ENCODE measurements at places on chromosomes 4 and X. TPM values are rescaled to one million over a fixed set of nuclear protein-coding genes. Genes with fewer than 3 reads are reported as not detected.
A peak's percentile ranks its signal among the peaks of the same experiment; 100 is the strongest.

DNA sequence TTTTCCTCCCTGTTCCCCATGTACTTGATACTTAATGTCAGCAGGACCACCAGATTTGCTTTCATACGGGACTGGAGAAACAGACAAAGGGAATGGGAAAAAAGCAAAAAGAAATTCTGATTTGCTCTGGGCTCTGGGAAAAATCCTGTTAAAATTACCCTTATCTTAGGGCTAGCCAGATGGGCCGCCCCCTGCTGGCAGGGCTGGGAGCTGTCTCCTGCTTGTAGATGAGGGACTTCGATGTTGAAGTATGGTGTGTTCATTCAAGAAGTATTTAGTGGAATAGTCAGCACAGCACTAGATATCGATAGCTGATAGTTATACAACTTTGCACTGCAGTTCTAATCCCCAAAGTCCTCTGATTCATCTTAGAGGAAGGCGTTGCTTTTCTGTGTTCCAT lies 45.8 kb downstream of the BCORL1 start:
- no peaks in the 10 kb centered on the region for H3K36me3 ChIP-seq
- no peaks in the 10 kb centered on the region for H3K27me3 ChIP-seq
- H3K4me3 ChIP-seq: no peak overlapping the region
- peak; percentile 21 for DNase-seq
- no peaks in the 10 kb centered on the region for H3K4me1 ChIP-seq

- no peak for DNase-seq
- no peaks in the 10 kb centered on the region for H3K4me1 ChIP-seq
- no peak overlapping the region for H3K27ac ChIP-seq
These were observed 132.0 kb downstream of the ANK2 start for GRCh38 chr4:113181289-113182007.

- H3K27ac ChIP-seq: no peak overlapping the region
- no peak for DNase-seq
- H3K4me3 ChIP-seq: no peak overlapping the region
- H3K36me3 ChIP-seq: no peaks in the 10 kb centered on the region
- H3K4me1 ChIP-seq: no peaks in the 10 kb centered on the region
These were observed 188.4 kb downstream of the PALLD start for GRCh38 chr4:168685136-168685809.

GRCh38 chr4:85953651-85954018 lies 406.2 kb downstream of the MAPK10 start:
- H3K36me3 ChIP-seq: no peaks in the 10 kb centered on the region
- H3K27me3 ChIP-seq: no peaks in the 10 kb centered on the region
- H3K27ac ChIP-seq: no peak overlapping the region
- DNase-seq: no peak
- no peak overlapping the region for H3K4me3 ChIP-seq

DNA sequence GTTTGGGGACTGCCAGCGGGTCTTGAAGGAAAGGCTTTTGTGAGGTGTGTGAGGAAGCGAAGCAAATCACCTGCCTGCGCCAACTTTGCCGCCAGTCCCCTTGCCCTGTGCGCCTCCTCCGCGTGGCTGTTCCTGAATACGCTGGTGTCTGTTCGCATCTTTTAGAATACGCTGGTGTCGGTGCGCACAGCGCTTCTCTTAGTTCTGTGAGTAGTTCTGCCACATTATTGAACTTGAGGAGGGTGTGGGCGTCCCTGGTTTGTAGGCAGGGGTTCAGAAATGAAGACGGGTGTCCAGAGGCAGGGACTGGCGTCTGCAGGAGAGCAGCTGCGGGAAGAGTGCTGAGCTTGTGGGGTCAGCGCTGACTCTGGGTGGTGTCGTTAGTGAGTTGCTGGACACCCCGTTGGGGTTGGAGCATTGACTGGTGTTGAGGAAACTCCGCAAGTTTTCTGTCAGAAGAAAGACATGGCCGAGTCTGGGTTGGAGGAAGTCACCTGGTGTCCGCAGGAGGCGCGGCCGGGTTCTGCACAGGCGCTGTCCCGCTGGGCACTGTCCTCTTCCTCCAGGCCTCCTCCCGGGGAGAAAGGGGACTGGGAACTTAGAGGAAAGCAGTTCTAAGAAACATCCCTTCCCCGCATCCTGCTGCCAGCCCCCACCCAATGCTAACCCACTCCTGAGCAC lies 930 bp downstream of the ZNF718 start:
- DNase-seq: no peak
- peaks cover 14% of the 10 kb centered on the region for H3K36me3 ChIP-seq
- H3K4me1 ChIP-seq: no peaks in the 10 kb centered on the region
- peak overlapping the region; percentile 91 for H3K27ac ChIP-seq
- H3K4me3 ChIP-seq: peak overlapping the region; percentile 86
- no peaks in the 10 kb centered on the region for H3K27me3 ChIP-seq

DNA sequence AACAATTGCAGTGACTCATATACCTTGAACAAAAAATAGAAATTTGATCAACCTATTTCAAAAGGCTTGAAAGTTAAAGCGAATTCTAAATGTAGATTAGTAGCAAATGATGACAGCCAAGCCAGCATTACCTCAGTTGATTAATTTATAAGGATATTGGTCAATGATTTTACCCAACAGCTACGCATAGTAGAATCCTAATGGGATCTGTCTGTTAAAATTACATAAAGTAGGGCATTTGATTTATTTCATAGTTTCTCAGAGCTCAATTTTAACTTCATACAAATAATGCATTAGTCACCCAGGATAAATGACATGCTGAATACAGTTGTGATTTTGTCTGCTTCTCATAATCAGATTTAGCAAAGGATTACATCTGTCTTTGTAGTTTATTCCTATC lies 12.0 kb downstream of the AFF2 start:
- DNase-seq: no peak
- H3K27ac ChIP-seq: no peak overlapping the region
- no peaks in the 10 kb centered on the region for H3K36me3 ChIP-seq

- H3K4me3 ChIP-seq: no peak overlapping the region
- no peaks in the 10 kb centered on the region for H3K36me3 ChIP-seq
- H3K4me1 ChIP-seq: peaks cover 5% of the 10 kb centered on the region
- peaks cover 2% of the 10 kb centered on the region for H3K27me3 ChIP-seq
- no peak for DNase-seq
- no peak overlapping the region for H3K27ac ChIP-seq
These were observed 47.6 kb downstream of the RTL5 start for GRCh38 chrX:72084114-72084513.

- no peak overlapping the region for H3K27ac ChIP-seq
- H3K4me3 ChIP-seq: no peak overlapping the region
- H3K4me1 ChIP-seq: peaks cover under 1% of the 10 kb centered on the region
- no peak for DNase-seq
These were observed 153.8 kb downstream of the NR3C2 start for GRCh38 chr4:148288448-148288847.

DNA sequence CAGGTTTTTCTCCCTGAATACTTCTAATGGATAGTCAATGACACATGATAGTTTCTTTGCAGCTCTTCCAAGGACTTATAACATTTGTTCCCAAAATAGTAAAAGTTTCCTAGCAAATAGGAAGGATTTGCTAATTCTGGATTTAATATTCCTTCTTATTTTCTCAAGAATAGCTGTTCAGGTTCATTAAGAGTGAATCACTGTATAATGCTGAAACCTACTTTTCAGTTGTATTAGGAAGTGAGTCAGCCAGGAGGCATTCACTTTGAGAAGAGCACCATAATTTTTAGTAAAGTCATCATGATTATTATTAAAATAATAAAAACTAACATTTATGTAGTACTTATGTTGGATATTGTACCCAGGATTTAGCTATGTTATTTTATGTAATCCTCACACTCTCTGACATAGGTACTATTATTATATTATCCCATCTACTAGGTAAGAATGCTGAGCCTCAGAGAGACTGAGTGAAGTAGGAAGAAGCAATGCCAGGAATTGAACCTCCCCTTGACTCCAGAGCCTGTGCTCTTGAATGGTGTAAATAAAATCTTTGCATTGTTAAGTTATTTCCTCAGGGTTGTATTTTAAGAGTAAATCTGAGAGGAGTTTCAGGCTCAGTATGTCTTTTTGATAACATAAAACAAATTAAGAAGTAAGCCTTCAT lies 114.8 kb downstream of the REELD1 start:
- H3K4me1 ChIP-seq: no peaks in the 10 kb centered on the region
- H3K27me3 ChIP-seq: no peaks in the 10 kb centered on the region
- no peaks in the 10 kb centered on the region for H3K36me3 ChIP-seq
- H3K4me3 ChIP-seq: no peak overlapping the region
- no peak for DNase-seq

GRCh38 chr4:123632693-123633030 lies 236.1 kb downstream of the SPRY1 start:
- H3K27me3 ChIP-seq: no peaks in the 10 kb centered on the region
- H3K27ac ChIP-seq: no peak overlapping the region
- H3K36me3 ChIP-seq: no peaks in the 10 kb centered on the region
- no peak overlapping the region for H3K4me3 ChIP-seq

- no peaks in the 10 kb centered on the region for H3K27me3 ChIP-seq
- H3K27ac ChIP-seq: no peak overlapping the region
- no peak overlapping the region for H3K4me3 ChIP-seq
- H3K4me1 ChIP-seq: no peaks in the 10 kb centered on the region
- DNase-seq: no peak
These were observed 265.5 kb upstream of the FTHL17 start for GRCh38 chrX:31337332-31337731.

DNA sequence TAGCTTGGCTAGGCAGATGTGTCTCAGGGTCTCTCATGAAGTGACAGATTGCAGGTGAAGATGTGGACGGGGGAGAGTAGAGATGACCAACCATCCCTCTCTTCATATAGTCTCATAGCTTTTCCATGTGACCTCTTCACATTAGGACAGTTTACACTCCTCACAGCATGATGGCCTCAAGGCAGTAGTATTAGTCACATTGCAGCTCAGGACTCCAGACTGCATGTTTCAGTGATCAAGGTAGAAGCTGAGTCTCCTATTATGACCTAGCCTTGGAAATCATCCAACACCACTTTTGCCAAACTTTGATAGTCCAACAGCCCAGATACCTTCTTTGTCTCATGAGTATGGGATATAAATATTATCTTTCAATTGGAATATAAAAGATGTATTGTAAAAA lies 147.7 kb downstream of the GASK1B start:
- H3K27ac ChIP-seq: no peak overlapping the region
- no peak for DNase-seq
- no peaks in the 10 kb centered on the region for H3K27me3 ChIP-seq

DNA sequence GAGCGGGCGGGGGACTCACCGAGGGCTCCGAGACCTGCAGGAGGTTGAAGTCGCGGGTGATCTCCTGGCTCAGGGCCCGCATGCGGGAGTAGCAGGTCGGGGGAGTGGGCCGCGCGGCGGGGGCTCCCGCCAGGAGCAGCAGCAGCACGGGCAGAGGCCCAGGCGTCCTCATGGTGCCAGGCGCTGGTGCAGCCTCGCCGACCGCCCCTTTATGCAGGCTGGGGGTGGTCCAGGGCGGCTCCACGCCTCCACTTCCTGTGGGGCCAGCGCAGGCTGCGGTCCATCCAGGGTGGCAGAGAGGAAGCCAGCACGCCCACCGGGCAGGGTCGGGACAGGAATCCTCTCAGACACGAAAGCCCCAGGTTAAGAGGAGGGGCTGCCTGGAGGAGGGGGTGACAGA lies at the start of gene CYTL1:
CYTL1 (minus strand) TSS at position 185 of the 400 bp plus-strand sequence; CDS start at position 172, 13 bp downstream.
- no peaks in the 10 kb centered on the region for H3K36me3 ChIP-seq
- peaks cover 26% of the 10 kb centered on the region for H3K27me3 ChIP-seq
- peaks cover 13% of the 10 kb centered on the region for H3K4me1 ChIP-seq
- H3K4me3 ChIP-seq: no peak within 1 kb of the TSS
- no peak within 1 kb of the TSS for H3K27ac ChIP-seq
- DNase-seq: no peak

DNA sequence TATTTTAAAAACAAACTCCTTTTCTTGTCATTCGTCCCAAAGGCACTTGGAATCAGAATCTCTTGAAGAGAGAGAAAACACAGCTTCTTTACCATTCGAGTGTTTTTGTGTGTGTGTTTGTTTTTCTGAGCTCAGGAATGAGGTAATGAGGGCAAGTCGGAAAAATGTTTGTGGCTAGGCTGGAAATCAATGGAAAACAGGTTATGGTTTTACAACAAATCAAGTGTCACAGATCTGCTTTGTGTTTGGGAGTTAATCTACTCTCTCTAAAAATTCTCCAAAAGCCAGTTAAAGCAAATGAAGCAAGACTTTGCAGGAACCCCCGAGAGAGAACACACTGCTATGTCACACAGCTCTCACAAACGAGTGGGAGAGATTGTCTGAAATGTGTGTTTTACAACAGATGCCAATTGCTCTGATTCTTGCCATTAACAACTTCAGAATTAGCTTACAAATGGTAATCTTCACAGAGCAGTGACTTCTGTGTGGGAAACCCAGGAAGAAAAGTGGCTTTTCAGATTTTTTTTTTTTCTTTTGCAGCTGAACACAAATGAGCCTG lies 264.1 kb downstream of the CBLL2 start:
- H3K36me3 ChIP-seq: no peaks in the 10 kb centered on the region
- no peaks in the 10 kb centered on the region for H3K4me1 ChIP-seq
- no peak overlapping the region for H3K4me3 ChIP-seq
- H3K27ac ChIP-seq: no peak overlapping the region
- DNase-seq: no peak

GRCh38 chrX:133913658-133914388 lies 71.6 kb downstream of the GPC3 start:
- no peak overlapping the region for H3K4me3 ChIP-seq
- no peaks in the 10 kb centered on the region for H3K4me1 ChIP-seq
- H3K27ac ChIP-seq: no peak overlapping the region
- H3K36me3 ChIP-seq: no peaks in the 10 kb centered on the region

DNA sequence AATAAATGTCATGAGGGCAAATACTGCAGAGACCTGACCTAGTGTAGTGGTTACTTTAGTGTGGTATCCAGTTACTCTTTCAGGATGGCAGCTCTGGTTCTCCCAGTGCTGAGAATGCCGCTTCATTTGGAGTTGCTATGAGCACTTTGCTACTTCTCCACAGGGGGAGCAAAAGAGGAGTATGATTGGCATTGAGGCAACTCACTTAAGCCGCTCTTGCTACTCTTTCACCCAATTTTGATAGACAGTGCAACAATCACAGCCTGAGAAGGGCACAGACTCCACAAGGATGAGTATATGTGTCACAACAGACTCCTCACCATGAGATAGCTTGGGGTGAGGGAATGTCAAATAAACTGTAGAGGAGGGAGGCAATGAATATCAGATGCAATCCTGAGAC lies 81.2 kb downstream of the NPY1R start:
- no peak for DNase-seq
- no peak overlapping the region for H3K27ac ChIP-seq
- H3K4me1 ChIP-seq: no peaks in the 10 kb centered on the region
- H3K27me3 ChIP-seq: no peaks in the 10 kb centered on the region

- no peak overlapping the region for H3K27ac ChIP-seq
- H3K4me1 ChIP-seq: no peaks in the 10 kb centered on the region
- no peaks in the 10 kb centered on the region for H3K27me3 ChIP-seq
These were observed 126.6 kb upstream of the GYPA start for GRCh38 chr4:144267084-144267483.

The PDCL2 gene
- total RNA-seq: not detected

The EDA gene
- total RNA-seq: 13.8 TPM

The TLR1 gene
- total RNA-seq: 29.1 TPM

The POF1B gene
- 0.44 TPM for total RNA-seq

The ESX1 gene
- total RNA-seq: not detected

The CNGA2 gene
- not detected for total RNA-seq

The AFF2 gene
- 17.0 TPM for total RNA-seq

The LRBA gene
- total RNA-seq: 39.1 TPM

The NPY2R gene
- total RNA-seq: not detected
